ENCODE measurements at places on chromosomes 2 and 18.

GRCh38 chr2:120722246-120722567, 13.5 kb upstream of the GLI2 start:
- DNase-seq = no peak

DNA sequence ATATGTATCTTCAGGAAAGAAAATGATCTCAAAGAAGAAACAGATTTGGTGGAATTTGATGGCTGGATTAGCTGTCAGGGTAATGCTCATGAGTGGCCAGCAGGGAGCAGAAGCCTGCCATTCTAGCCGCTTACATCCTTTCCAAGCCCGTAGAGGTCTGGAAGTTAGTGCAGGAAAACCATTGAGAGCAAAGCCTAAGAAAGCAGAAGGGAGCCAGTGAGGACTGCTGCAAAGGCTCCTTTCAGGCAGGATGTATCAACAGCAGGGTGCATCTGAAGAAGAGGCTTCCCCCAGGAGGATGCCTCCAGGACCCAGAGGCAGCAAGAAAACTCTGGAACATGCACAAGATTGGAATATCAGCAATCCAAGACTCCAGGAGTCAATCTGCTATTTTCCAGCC, 22.9 kb upstream of the LBH start:
- DNase-seq = no peak

GRCh38 chr2:197838579-197838978, 34.2 kb downstream of the PLCL1 start:
- no peak for DNase-seq

- DNase-seq = no peak
Observed at GRCh38 chr2:46286715-46287114, 10.5 kb upstream of the EPAS1 start.

- DNase-seq = no peak
Observed at GRCh38 chr2:226873051-226873620, 37.3 kb downstream of the RHBDD1 start.

- DNase-seq = no peak
Observed at GRCh38 chr18:35005963-35006577, 35.1 kb upstream of the MAPRE2 start.

- DNase-seq = no peak
Observed at GRCh38 chr2:169461143-169461542, 18.2 kb upstream of the BBS5 start.

GRCh38 chr2:6917071-6917760, at the start of gene RNF144A:
Gene RNF144A, plus strand, starts transcription at chr2:6917412. Its CDS starts 79,515 bp downstream, at chr2:6996927.
- DNase-seq = peak; percentile 93

DNA sequence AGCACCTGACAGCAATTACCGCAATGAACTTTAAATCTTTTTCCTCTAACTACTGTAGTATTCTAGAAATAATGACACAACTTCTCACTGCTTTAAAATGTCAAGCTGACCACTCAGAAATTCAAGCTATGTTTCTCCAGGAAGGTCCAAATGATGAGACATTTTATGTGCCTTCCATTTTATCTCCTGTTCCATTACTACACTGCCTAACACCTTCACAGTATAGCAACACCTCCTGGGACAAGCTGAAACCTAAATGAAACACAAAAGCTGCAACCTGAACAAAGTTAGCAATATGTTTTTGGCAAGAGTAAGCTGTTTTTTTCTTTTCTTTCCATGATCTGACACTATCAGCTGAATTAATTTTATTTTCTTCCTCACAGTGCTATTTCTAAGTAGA, 81.9 kb downstream of the IKZF2 start:
- no peak for DNase-seq

- no peak for DNase-seq
Observed at GRCh38 chr18:22985250-22985649, 52.1 kb downstream of the RBBP8 start.

- no peak for DNase-seq
Observed at GRCh38 chr18:13006531-13007247, 15.5 kb downstream of the CEP192 start.

DNA sequence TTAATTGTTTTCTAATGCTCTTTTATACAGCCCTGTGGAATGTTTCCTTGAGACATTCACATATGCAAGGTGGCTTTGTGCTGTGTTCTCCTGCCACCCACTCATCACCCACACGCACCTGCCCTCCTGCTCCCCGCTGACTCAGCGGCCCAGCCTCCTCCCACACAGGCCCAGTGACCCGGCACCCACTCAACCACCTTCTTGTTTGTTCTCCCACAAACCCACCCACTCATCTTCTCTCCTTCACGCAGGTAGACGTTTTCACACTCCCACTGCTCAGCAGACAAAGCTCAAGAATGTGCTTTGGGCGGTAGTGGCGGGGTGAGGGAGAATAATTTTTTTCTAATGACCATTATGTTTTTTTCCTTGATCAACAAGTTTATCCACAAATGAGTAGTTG, 28.6 kb upstream of the NEMP2 start:
- DNase-seq = no peak

- DNase-seq = no peak
Observed at GRCh38 chr2:75800456-75800855, 89.7 kb upstream of the GCFC2 start.
